ENCODE measurements at places on chromosomes 12 and 14.
A peak's percentile ranks its signal among the peaks of the same experiment; 100 is the strongest.

DNA sequence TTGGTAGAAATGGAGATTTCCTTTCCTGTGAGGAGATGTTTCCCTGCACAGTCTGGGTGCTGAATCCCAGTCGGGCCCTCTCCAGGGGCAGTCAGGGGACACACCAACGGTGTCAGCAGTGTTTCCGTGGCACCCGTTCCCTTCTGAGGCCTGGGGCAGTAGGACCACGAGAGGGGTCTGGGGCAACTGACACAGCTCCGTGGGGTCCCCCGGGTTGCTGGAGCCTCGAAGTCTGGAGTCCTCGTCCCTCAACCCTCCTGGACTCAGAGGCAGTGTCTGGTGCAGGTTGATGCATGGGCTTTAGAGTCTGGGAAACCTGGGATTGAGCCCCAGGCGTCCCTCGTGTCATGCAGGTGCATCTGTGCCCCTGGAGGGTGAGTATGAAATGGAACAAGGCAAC lies 327.3 kb downstream of the ADGRD1 start:
- no peak for DNase-seq

- DNase-seq, result peak; percentile 67
Observed at GRCh38 chr12:52372216-52373154, 5.2 kb upstream of the KRT85 start.

DNA sequence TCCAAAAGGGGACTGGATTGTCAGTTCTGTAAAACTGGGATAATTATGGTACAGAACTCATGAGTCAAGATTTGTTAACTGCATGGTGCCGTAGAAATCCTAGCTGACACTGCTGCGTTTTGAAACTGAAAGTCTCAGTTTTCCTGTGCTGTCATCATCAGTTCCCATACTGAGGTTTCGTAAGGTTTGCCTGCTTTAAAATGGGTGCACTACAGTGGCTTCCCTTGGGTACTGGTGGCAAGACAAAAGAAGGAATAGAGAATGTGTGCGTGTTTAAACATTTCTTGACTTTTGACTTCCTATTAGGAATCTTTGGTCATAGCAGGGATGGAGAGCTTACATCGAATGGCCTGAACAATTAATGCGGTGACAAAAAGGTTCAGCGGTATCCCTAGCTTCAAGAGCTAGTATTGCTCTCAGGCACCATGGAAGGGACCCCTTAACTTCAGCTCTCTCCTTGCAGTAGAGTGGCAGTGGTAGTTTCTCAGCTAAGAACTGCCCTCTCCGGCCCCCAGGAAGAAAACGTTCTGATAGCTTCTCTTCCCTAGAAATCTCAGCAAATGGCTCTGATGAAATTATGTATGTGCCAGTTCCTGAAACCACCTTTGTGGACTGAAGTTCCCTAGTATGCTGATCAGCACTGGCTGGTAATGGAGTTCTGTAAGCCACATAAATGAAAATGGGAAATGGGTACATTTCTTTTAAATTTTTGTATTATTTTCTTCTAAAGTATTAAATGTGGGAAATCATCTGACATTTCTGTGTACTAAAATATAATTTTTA lies 28.9 kb downstream of the ANO6 start:
- no peak for DNase-seq

GRCh38 chr12:3989218-3989550 lies 116.0 kb upstream of the PARP11 start:
- DNase-seq, result no peak

- DNase-seq, result no peak
Observed at GRCh38 chr14:31947680-31948595, 129.2 kb upstream of the ARHGAP5 start.

DNA sequence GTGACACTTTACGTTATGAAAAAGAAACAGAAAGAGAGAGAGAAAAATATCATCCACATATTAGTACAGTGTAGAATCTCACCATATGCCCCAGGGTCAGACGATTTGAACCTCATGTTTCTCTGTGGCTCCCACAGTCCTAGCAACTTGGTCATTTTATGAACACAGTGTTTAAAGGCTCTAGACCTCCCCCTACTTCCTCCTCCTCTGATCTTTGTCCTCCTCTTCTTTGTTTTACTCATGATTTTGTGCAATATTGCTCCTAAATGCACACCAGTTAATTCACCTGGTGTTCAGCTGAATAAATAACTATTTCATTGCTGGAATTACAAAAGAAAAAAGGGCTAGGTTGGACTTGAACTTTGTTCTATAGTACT lies 18.2 kb downstream of the GLT1D1 start:
- DNase-seq, result no peak

GRCh38 chr12:107458163-107458562 lies 227.4 kb upstream of the PWP1 start:
- DNase-seq, result no peak

DNA sequence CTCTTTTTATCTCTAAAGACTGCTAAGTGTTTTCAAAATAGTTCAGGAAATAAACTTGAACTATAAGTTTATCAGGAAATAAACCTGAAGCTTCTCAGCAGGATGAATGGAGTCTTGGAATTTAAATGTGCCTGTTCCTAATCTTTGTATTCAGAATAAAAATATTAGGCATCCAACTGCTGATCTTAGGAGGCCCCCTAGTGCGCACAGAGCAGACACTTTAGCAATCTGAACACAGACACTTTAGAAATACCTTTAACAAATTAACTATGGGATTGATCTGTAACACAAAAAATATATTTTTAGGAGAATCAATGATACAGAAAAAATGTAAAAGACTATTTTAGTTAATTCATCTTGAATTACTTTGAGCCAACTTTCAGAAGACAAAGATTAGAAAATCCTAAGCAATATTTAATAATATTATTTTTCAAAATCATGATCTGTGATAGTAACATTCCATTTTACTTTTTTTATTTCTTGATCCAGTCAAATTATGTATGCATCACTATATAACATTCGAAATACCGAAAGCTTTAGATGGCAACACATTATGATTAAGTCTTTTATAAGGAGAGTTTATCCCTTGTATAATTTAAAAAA lies 80.9 kb downstream of the SLC41A2 start:
- DNase-seq, result peak; percentile 20

- no peak for DNase-seq
Observed at GRCh38 chr12:132105467-132105866, 38.7 kb downstream of the DDX51 start.

- DNase-seq, result no peak
Observed at GRCh38 chr12:52205612-52206303, 13.9 kb upstream of the KRT80 start.

GRCh38 chr14:95533822-95534221 lies 1.0 kb upstream of the GLRX5 start:
- no peak for DNase-seq

DNA sequence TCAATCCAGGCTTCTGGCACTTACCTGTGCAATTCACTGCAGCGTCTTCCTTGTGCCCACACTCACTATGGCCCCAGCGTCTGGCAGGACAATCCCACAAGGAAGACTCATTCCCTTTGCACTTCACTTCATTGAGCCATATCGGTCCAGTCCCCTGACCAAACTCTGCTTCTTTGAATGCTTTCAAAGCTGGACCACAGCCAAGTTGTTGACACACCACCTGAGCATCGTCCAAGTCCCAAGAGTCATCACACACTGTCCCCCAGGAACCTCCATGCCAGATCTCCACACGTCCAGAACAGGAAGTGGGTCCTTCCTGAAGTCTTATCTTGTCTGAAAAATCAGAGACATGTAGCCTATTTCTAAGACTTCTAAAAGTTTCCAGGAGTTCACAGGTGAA lies 20.2 kb downstream of the CD163 start:
- DNase-seq, result no peak

GRCh38 chr14:51472881-51473280 lies 178.8 kb upstream of the FRMD6 start:
- peak; percentile 11 for DNase-seq

DNA sequence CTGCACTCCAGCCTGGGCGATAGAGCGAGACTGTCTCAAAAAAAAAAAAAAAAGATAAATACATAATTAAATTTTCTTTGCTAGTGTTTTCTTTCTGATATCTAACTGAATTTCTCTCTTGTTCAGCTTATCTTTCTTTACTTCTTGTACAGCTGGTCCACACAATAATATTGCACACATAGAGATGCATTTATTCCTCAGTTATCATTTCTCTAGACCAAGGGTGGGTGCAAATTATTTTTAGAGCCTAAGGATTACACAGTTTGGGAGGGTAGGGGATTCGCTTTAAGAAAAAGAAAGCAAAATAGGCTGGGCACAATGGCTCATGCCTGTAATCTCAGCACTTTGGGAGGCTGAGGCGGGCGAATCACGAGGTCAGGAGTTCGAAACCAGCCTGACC lies 17.9 kb downstream of the A2ML1 start:
- no peak for DNase-seq

DNA sequence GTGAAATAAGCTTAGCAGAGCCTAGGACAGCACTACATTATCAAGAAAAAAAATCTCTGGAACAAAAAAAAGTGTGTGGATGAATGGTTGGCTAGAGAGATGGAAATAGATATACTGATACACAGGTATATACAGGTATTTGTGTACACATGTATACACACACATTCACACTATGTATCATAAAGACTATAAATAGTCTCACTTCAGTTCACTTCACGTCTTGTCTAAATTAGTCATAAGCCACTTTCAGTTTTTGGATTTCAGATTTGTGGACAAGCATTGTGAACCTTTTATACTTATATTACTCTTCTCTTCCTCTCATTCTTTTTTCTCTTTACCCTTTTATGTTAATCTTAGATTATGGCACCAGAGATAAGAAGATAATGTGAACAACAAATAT lies 41.8 kb upstream of the SLC6A15 start:
- no peak for DNase-seq
